Muscle of back (tissue), 13 donors: ENCODE measurements at places on chromosomes 3 and 15. TPM values are rescaled to one million over a fixed set of nuclear protein-coding genes. Genes with fewer than 3 reads are reported as not detected.

DNA sequence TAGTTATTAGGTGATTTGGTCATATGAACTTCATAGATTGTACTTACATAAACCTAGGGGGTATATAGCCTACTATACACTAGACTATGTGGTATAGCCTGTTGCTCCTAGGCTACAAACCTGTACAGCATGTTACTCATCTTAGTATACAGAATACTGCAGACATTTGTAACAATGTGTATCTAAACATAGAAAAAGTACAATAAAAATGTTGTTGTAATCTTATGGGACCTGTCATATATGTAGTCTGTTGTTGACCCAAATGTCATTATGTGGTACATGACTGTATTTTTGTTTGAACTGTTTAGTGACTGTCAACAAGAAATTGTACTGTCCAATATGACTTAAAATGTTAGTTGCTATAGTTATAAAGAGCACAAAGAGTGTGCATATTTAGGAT, 69.8 kb downstream of the TCF12 start:
- DNase-seq: no peak

DNA sequence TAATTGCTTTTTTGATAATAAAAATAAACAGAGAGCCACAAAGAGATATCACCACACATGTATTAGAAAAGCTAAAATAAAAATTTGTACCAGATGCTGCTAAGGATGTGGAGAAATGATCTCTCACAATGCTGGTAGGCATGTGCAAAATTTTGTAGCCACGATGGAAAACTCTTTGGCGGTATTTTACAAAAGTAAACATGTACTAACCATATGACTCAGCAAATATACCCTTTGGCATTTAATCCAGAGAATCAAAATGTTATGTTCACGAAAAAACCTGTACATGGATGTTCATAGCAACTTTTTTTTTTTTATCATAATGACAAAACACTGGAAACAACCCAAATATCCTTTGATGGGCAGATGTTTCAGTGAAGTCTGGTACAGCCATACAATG, 261.2 kb downstream of the LPP start:
- no peak for DNase-seq

Gene GOLGA8M
- polyA plus RNA-seq: 1.0 TPM

- DNase-seq: no peak
Measured at GRCh38 chr3:134476306-134476705, 9.5 kb downstream of the ANAPC13 start.

- no peak for DNase-seq
Measured at GRCh38 chr15:73344056-73344455, 24.7 kb downstream of the HCN4 start.
